Esophagus squamous epithelium (tissue), 5 donors: ENCODE measurements at places on chromosomes 1 and 21.

DNA sequence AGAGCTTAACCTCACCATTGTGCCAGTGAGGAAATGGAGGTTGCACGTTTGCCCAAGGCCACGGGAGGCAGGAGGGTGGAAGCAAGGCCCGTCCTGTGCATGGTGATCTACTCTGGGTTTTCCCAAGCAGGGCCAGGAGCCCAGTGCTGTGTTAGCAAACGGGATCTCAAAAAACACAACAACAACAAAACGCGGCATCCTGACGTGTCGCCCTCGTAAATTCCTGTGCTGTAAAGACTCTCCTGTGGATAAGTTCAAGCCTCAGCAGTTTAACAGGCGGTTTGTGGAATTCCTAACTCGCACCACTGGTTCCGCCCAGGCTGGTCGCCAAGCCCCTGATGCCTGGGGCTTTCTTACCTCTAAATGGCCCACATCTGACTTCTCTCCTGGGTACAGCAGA is 39.1 kb downstream of the TFF3 start:
- DNase-seq, result no peak

DNA sequence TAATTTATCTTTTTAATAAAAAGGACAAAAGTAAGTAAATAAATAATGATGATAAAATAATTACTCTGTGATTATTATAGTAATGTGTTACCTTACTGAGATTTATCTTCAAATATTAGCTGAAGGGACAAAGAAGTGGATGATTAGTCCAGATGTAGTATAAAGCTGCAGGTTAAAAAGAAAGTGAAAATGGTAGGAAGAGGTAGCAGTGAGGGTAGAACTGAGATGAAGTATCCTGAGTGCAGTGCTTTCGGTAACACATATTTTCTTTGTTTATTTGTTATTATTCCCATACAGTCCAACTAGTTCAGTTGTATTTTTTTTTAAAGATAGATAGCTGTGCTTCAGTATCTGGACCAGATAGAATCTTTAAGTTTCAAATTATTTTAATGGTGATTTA is 1203.5 kb downstream of the NCAM2 start:
- no peak for DNase-seq

- no peak for DNase-seq
Observed at GRCh38 chr1:207998691-207999090, 87.8 kb upstream of the CD34 start.

DNA sequence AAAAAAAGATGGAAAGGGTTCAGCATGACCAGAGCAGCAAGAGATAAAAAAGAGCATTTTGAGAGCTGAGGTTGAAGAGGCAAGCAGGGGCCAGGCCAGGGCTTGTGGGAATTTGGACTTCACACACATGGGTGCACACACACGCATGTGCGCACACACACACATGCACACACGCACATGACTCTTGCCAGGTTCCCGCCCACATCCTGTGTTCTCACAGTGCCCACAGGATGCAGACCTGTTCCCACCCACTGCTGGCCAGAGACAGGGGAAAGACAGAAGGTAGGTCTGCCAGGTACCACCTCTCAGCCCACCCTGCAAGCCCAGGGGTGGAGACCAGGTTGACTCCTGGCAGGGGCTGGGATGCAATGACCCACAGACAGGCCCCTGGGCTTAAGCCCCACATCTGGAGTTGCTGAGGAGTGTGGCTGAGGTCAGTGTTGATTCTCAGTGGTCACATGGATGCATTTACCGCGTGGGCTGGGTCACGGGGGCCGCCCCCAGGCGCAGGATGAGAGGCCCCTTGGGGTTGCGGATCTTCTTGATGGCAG is 4.4 kb downstream of the COL16A1 start:
- no peak for DNase-seq
